DMS79 treated with DMSO at 0.1 percent for 48 hours (cell line): ENCODE measurements at places on chromosomes 13 and 19.

DNA sequence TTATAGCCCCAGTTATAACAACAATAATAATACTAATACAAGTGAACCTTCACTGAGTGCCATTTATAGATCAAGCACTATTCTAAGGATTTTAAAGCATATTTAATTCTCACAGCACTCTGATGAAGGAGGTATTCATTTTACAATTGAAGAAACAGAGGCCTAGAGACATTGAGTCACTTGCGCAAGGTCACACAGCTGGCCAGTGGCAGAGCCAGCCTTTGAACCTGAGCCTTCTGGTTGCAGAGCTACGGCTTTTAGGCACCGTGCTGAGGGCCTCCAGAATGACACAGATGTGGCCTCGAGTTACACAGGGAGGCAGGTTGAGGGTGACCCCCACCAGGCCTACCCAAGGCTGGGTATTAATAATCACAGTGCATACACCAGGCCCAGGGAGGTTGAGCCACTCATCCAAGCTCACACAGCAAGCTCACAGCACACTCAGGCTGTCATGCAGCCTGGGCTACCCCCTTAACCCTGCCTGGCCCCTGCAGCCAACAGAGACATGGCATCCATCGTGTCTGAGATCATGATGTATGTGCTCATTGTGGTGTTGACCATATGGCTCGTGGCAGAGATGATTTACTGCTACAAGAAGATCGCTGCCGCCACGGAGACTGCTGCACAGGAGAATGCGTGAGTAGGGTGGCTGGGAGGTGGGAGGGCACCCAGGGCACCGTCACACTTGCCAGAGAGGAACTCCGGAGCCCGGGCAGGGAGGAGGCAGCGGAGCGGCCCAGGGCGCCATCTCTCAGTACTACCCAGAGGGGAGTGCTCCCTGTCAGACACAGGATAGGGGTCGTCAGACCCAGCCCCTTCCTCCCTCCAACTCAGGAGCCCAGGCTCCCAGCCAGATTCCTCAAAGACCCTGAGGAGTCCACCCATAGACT lies 2.7 kb upstream of the HPN start:
- no peak for DNase-seq

GRCh38 chr19:31075146-31075655 lies 274.0 kb downstream of the TSHZ3 start:
- DNase-seq = no peak

DNA sequence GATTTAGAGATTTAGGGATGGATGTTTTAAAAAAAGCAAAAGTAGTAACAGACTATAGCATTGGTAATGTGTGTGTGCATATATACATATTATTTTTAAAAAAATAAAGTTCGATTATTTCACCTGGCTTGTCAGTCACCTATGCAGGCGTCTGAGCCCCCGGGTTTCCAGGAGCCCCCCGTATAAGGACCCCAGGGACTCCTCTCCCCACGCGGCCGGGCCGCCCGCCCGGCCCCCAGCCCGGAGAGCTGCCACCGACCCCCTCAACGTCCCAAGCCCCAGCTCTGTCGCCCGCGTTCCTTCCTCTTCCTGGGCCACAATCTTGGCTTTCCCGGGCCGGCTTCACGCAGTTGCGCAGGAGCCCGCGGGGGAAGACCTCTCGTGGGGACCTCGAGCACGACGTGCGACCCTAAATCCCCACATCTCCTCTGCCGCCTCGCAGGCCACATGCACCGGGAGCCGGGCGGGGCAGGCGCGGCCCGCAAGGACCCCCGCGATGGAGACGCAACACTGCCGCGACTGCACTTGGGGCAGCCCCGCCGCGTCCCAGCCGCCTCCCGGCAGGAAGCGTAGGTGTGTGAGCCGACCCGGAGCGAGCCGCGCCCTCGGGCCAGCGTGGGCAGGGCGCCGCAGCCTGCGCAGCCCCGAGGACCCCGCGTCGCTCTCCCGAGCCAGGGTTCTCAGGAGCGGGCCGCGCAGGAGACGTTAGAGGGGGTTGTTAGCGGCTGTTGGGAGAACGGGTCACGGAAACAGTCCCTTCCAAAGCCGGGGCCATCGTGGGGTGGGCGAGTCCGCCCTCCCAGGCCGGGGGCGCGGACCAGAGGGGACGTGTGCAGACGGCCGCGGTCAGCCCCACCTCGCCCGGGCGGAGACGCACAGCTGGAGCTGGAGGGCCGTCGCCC lies 840 bp upstream of the CCNA1 start:
- DNase-seq = no peak

- DNase-seq = no peak
Observed at GRCh38 chr13:98100481-98100880, 42.4 kb upstream of the FARP1 start.

DNA sequence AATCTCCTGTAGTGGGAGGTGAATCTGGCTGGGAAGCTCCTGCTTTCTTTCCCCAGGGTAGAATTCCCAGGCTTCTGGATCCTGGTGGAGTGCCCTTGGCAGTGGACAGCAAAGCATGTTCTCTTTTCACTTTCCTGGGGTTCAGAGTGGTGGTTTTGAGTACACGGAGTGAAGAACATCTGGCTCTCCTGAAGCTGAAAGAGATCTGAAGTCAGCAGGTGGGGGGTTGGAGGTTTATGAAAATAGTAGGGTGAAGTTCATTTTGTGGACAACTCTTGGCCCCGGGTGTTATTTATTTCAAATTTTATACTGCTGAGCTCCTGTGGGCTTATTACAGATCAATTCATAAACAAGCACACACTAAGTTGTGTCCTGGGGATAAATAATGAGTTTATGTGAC lies 497.3 kb downstream of the KLF5 start:
- DNase-seq = peak; percentile 68

GRCh38 chr13:75303263-75303662 lies 178.7 kb downstream of the TBC1D4 start:
- DNase-seq = no peak

DNA sequence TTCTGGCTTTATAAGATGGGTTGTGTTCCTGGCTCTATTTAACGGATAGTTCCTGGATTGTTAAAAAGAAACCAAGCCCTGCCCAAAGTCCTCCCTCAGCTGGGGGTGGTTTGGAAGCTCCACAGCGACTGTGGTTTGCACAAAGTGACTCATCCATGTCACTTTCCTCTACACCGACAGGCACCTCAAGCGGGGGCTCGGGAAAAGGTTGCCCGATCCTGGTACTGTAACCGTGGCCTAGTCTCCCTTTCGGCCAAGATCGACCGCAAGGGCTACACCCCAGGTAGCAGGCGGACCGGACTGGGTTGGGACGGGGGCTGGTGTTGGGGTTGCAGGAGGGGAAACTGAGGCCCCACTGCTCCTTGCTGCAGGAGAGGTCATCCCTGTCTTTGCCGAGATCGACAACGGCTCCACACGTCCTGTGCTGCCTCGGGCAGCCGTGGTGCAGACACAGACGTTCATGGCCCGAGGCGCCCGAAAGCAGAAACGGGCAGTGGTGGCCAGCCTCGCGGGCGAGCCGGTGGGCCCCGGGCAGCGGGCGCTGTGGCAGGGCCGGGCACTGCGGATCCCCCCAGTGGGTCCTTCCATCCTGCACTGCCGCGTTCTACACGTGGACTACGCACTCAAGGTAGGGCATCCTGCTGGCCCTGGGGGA lies 1.6 kb downstream of the ARRDC2 start:
- DNase-seq = no peak

DNA sequence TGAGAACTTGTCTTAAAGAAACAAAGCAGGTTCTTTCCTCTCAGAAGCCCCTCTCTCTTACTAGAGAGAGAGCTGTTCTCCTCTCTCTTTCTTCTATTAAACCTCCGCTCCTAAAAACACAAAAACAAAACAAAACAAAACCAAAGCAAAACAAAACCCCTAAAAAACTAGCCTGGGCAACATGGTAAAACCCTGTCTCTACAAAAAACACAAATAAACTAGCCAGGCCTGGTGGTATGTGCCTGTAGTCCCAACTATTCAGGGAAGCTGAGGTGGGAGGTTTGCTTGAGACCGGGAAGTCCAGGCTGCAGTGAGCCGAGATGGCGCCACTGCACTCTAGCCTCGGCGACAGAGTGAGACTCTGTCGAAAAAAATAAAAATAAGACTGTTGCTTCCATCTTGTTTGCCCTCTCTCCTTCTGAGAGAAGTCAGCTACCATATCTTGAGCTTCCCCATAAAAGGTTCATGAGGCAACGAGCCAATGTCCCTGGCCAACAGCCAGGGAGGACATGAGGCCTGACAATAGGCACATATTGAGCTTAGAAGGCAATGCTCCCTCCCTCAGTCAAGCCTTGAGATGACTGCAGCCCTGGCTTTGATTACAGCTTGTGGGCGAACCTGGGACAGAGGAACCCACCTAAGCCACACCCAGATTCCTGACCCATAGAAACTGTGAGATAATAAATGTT lies 17.5 kb upstream of the FLT3 start:
- DNase-seq = no peak

- no peak for DNase-seq
Observed at GRCh38 chr13:33817513-33817900, 442 bp upstream of the RFC3 start.

DNA sequence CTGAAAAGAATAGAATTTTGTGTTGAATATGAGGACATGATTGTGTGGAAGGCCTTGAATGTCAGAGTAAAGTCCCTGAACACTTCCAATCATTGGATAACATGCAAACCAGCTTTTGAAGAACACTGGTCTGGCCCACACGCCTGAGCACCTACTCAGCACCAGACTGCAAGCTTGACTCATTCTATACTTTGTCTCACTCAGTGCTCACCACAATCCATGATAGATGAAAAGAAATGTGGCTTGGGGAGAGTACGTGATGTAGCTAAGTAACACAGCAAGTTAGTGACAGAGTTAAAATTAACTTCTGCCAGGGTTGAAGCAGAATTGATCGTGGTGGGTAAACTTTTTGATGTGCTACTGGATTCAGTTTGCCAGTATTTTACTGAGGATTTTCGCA lies 12.0 kb downstream of the DLEU7 start:
- no peak for DNase-seq

DNA sequence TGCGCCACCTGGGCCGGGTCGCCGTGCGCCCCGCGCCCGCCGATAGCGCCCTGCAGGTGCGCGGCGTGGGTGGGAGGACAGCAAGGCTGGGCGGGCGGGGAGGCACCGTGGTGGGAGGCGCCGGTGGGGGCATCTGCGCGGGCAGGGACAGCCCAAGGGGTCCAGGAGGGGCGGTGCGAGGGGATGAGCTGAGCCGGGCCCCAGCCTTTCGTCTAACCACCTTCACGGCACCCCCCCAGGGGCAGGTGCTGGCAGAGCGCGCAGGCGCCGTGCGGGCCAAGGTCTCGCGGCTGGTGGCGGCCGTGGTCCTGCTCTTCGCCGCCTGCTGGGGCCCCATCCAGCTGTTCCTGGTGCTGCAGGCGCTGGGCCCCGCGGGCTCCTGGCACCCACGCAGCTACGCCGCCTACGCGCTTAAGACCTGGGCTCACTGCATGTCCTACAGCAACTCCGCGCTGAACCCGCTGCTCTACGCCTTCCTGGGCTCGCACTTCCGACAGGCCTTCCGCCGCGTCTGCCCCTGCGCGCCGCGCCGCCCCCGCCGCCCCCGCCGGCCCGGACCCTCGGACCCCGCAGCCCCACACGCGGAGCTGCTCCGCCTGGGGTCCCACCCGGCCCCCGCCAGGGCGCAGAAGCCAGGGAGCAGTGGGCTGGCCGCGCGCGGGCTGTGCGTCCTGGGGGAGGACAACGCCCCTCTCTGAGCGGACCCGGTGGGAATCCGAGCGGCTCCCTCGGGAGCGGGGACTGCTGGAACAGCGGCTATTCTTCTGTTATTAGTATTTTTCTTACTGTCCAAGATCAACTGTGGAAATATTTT lies 3.1 kb downstream of the KISS1R start:
- peak; percentile 33 for DNase-seq

DNA sequence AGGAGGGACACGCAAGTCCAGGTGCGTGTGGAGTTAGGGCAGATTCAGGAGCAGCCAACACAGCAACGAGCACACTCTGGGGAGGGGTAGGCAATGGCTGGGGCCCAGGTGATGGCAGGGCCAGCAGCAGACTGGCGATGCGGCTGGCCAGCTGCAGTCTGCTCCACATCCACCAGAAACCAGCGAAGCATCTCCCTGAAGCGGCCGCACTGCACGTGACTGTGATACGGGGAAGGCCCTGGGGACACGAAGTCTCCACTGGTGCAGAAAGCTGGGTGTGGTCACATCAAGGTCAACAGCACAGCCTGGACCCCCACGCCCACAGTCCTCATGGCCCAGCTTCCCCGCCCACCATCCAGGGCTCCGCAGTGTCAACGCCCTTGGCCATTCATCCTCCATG lies 21.3 kb upstream of the EPHX3 start:
- no peak for DNase-seq

DNA sequence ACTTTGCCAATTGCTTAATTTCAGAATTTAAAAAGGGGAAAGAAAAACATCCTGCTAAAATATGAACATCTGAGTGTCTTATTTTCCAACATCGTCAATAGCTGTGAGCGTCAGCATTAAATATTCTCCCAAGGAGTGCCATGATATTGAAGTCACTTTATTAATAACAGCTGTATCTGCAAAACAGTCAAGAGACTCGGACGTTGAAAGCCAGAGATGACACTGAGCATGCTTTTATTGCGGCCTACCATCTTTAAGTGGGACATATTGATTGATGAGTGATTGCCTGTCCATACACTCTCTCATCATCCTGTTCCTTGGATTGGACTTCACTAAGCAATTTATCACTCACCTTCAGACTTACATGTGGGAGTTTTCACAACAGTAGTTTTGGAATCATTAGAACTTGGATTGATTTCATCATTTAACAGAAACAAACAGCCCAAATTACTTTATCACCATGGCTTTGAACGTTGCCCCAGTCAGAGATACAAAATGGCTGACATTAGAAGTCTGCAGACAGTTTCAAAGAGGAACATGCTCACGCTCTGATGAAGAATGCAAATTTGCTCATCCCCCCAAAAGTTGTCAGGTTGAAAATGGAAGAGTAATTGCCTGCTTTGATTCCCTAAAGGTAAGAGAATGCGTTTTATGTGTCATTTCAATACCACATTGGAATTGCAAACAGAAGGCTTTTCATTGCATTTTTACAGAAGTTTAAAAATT lies 53.8 kb downstream of the MBNL2 start:
- no peak for DNase-seq

DNA sequence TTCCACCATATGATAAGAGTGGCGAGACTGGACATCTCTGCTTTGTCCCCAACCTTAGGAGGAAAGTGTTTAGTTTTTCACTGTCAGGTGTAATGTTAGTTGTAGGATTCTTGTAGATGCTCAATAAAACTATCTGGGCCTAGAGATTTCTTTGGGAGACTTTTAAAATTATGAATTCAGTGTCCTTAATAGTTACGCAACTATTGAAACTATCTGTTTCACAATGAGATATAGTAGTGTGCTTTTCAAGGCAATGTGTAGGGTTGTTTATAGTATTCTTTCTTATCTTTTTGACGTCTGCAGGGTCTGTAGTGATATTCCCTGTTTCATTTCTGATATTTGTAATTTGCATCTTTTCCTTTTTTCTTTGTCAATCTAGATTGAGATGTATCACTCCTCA lies 33.2 kb upstream of the F7 start:
- DNase-seq = no peak

GRCh38 chr13:45538382-45538781 lies 73.6 kb downstream of the COG3 start:
- DNase-seq = no peak
